GM12864 (cell line): ENCODE measurements at places on chromosomes 5 and 9.

- no peak for DNase-seq
Observed at GRCh38 chr9:79430619-79431018, 141.1 kb upstream of the TLE4 start.

- no peak for DNase-seq
Observed at GRCh38 chr5:161410640-161411039, 135.9 kb downstream of the GABRB2 start.

GRCh38 chr5:176132471-176133288 is 105.5 kb upstream of the SIMC1 start:
- no peak for DNase-seq

- no peak for DNase-seq
Observed at GRCh38 chr5:103254921-103255320, 3.6 kb upstream of the MACIR start.
